ENCODE measurements at places on chromosomes 11 and 22.

- no peak for DNase-seq
These were observed 53.6 kb downstream of the NAV2 start for GRCh38 chr11:19766206-19766605.

GRCh38 chr11:83162377-83162776, 5.4 kb downstream of the PCF11 start:
- DNase-seq: no peak

GRCh38 chr11:67437809-67438157, 301 bp upstream of the PTPRCAP start:
- DNase-seq: no peak

DNA sequence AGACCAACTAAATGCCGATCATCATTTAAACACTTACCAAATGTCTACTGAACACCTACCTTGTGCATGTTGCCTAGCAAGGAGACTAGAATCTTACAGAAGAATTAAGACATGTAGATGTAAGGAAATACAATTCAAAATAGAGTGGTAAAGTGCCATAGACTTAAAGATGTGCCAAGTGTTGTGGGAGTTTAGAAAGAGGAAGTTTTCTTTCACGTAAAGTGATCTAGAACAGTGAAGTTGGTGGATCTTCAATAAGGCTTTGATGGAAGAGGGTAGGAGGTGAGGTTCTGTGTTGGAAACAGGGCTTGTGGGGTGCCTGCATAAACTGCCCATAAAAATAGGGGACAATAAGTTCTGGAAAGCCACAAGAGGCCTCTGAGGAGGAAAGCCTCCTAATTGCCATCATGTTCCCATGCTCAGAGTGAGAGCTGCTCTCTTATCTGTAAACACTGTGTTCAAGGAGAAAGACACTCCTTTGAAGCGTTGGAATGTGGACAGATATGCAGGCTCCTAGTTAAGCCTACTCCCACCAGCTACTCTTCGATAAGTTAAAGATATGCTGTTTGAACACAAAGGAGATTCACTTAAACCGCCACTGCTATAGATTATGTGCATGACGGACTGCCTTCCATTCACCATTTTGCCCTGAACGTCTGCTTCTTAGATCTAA, 66.7 kb downstream of the HSD17B12 start:
- no peak for DNase-seq

DNA sequence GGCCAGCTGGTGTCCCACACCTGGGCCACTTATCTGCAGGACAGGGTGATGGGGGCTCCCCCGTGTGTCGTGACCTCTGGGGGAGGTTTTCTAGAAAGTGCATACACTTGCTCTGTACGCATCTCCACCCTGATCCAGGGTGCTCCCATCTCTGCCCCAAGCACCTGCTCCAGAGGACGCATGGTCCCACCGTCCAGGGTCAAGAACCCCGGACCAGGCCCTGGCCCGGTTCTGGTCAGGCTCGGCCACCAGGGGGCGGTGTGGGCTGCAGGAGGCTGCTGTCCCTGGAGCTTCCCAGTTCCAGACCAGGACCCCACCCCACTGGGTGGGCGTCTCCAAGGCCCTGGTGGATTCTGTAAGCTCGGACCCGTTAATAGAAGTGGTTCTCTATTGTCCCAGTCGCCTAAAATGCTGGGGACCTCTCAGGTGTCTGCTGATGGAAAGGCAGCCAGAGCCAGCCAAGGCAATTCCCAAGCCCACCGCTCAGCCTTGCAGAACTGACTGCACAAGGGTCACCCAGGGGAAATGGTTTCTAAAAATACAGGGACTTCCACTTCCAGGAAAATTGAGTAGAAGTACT, 34.7 kb upstream of the SEPTIN5 start:
- no peak for DNase-seq

DNA sequence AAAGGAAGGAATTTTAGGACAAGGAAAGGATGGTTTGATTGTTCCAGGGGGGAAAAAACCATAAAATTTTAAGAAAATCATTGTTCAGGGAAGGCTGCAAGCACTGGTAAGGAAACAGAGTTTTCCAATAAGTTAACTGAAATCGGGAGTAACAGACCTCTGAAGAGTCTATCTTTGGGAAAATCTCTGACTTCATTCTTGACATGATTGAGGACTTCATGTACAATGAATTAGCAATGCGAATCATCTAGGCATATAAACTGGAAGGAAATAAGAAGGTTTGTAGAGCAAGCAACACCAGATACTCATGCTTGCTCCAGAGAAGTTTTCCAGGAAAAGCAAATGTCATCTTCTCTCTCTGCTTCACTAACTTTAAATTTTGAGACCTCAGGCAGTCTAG, 18.5 kb downstream of the APLP2 start:
- DNase-seq: no peak

DNA sequence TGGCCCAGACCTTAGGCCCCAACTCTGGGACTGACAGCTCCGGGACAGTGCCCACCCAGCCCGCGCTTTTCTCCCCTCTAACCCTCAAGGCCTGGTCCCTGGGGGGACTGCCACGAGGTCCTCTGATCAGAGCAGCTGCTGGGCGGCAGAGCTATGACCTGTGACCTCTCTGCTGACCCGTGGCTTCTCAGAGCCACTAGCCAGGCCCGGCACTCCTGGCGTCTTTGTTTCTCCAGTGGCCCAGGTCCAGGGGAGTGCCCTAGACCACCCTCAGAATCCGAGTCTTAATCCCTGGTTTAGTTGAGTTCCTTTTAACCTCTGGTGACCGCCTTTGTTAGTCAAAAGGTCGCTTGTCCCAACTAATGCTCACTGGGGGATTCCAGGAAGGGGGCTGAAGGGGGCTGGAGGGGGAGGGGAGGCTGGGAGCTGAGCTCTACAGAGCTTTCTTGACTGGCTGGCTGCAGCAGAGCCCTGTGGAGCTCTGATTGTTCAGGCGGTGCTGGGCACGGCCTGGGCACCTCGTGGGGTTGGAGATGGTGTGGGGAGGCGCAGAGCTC, 1.2 kb downstream of the FBLN1 start:
- DNase-seq: no peak

DNA sequence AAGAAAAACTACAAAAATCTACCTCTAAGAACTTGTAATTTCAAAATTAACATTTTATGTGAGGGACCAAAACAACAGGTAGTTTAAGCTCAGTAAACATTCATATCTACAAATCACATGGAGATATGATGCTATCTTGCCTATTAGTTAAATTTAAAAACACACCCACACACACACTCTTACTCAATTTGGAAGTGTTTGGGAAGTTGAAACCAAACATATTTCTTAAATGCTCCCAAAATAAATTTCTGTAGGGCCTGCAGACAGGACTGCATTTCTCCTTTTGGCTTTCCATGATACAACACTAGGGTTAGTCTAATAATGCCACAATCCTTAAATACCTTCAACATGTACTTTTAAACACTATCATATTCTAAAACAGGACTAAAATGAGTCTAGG, 7.0 kb downstream of the PITPNB start:
- no peak for DNase-seq

- DNase-seq: no peak
These were observed 5.8 kb downstream of the SHANK2 start for GRCh38 chr11:71246559-71246958.

- DNase-seq: no peak
These were observed 281.0 kb upstream of the CTSC start for GRCh38 chr11:88618327-88619070.

Measured in AG09309 (cell line).